Stimulated activated CD4-positive, alpha-beta T cell treated with anti-CD3 and anti-CD28 coated beads, TNF-alpha, amount 100 ng/mL, for 48 hours (primary cell): ENCODE measurements at places on chromosomes 16 and 17.

- DNase-seq: no peak
These were observed 383.0 kb upstream of the PMFBP1 start for GRCh38 chr16:72554935-72555334.

GRCh38 chr16:20859699-20860098 is 40.5 kb downstream of the DCUN1D3 start:
- no peak for DNase-seq

GRCh38 chr17:62791767-62792446 is 16.2 kb downstream of the MARCHF10 start:
- DNase-seq: no peak

DNA sequence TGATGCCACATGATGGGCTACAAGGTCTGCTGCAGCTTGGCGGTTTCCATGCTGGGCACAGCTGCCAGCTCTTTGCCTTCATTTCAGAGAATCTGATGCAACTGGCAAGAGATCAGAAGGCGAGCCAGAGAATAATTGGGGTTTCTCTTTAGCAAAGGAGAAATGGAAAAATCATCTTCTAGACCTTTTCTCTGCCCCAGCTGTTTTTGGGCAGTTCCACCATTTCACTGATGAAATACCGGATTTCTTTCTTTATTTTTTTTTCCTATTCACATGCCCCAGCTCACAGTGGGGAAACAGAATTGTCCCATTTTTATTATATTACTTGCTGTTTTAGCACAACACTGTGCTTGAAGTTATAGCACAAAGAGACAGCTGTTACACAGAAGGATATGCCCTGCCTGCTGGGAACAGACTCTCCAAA is 439.3 kb upstream of the GOT2 start:
- no peak for DNase-seq

DNA sequence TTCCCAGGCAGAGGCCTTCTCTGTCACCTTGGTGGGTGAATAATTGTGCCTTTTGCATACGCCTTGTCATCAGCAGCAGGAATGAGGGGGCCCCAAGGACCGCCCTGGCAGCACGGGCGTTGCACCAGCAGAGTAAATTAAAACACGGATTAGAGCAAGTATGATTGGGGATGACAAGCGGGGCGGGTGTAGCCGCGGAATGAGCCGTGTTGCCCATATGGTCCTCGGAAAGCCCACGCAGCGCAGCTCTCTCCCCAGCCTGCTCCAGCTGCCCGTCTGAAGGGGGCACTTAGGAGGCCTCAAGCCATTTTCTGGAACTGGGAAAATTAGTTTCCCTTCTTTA is 299.4 kb upstream of the IRX3 start:
- no peak for DNase-seq
